ENCODE measurements at places on chromosomes 7 and 10.
A peak's percentile ranks its signal among the peaks of the same experiment; 100 is the strongest.

DNA sequence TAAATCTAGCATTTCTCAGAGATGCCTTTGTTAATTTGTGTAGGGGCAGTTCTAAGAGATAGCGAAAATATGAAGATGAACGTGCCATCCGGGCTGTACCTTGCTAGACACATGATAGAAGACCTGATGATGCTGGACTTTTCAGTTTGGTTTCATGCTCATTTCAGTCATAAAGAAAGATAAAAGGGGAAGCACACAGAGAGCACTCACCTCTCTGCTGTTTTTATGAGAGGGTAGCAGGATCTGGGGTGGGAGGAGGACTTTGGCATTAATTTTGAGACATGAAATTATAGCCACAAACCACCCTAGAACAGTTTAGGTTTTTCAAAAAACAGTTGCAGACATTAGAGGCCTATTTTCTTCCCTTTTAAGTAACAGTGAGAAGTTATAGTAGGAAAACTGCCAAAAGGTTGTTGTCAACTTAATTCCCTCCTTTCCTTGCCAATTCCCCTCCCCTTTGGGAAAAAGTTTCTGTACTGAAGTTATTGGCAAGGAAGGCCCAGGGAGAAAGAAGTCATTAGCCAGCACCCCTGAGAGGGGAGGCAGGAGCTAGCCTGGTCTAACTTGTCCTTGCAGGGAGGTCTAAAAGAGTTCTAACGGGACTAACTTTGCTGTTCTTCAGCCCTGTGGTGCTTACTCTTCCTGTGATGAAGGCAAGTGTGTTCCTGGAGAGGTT, 2.6 kb downstream of the ST7 start:
- DNase-seq, result peak; percentile 20

DNA sequence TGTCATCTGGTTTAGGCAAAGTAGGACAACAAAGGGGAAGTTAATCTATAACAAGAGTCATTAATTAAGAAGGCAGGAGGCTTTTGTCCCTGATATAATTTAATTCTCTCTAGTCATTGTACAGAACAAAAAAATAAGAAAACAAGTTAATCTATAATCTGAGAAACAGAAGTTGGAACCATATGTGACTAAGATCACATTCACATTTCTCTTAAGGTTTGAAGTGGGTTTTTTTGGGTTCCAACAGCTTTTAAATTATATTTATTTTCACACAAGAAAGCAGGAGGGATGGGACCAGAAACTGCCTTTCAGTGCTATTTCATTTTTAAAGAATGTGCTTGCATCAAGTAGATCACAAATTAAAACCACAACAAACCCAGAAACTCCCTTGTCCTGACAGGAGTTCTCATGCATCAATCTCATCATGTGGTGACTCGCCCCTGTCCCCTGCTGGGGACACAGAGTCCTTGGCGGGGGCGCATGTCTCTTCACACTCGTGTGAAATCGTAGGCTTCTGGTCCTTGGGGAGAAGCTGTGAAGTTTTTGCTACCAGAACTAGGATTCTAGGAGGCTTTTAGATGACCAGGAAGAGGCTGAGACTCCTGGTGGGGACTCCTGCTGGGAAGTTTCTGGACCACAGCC, 10.1 kb upstream of the OPN4 start:
- peak; percentile 73 for DNase-seq

GRCh38 chr10:70145666-70146488, 623 bp downstream of the TYSND1 start:
- DNase-seq, result peak; percentile 76

DNA sequence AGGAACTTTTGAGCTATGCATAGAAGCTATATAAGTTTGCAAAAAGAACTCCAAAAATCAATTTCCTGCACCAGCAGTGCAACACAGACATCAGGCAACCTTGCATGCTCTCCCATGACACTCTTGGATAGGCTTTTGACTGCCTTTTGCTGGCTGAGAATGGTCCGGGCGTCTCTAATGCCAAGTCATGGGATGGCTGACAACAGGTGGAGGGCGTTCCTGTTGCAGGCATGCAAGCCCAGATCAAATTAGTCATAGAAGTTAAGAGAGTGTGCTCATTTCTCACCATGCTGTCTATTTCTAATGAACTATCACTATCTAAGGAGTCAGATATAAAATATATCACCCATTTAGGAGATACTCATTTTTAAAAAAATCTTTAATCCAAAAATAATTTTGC, 8.4 kb downstream of the PLCE1 start:
- no peak for DNase-seq

DNA sequence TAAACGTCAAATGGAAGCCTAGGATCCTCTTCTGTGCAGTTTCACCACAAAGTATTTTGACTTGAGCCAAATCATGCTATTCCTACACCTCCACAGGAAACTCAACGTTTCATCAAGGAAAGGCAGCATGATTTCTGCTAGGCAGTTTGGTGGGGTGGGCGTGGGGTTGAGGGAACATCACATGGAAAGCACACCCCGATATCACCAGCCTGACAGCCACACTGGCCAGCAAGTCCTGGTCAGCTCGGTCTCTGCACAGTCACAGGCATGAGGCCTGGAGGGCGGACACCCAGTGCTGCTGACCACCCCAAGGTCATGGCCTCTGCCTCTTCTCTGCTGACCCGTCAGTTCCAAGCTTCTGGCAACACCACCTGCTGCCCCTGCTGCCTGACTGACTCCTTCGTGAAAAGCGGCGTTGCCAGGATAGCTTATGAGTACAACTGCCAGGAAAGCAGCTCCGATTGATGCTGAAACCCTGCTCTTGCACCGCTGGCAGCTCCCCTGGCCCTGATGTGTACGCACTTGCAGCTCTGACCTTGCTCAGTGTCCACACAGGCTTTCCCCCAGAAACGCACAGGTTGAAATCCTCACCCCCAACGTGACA, 171.5 kb downstream of the DIP2C start:
- DNase-seq, result no peak

- DNase-seq, result peak; percentile 32
These were observed 16.8 kb downstream of the OSBPL3 start for GRCh38 chr7:24963218-24963617.

GRCh38 chr10:75450644-75451640, 19.5 kb downstream of the LRMDA start:
- no peak for DNase-seq

- DNase-seq, result no peak
These were observed 10.6 kb downstream of the SHLD2 start for GRCh38 chr10:87105446-87106124.

DNA sequence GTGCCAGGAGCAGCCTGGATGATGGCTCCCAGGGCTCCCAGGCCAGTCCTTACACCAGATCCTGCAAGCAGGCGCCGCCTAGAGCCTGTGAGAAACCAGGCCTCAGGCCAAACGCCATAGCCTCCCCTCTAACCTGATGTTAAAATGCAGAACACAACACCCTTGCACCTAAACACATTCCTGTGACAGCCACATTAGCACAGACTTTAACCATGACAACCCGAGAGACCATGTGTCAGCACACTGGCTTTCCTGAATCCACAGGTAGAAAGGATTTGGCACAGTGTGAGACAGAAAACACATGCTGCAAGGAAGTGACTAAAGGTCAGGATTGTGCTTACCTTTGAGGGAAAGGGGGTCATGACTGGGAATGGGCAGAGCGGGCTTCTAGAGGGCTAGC, 59.9 kb downstream of the SGMS1 start:
- DNase-seq, result no peak

GRCh38 chr10:97034301-97034700, 151.5 kb downstream of the SLIT1 start:
- no peak for DNase-seq

DNA sequence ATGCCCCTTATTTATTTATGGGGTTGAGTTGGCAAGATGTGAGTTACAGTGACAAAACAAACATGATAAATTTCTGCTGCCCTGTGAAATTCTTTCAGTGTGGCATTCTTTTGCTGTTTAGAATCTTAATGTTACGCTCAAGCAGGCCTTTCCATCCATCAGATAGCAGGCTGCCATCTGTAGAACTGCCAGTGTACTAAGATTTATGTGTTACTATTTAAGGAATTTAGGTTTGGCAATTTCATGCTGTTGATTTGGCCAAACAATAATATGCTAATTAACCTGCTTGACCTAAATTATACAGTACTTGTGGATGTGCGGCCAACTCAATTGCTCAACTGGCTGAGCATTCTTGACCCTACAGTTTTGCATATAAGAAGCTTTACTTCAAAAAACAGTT, 477.7 kb upstream of the TPK1 start:
- no peak for DNase-seq

GRCh38 chr10:132521041-132521465, 16.5 kb upstream of the INPP5A start:
- DNase-seq, result no peak

GRCh38 chr10:17616403-17617030, 657 bp downstream of the HACD1 start:
- peak; percentile 83 for DNase-seq

DNA sequence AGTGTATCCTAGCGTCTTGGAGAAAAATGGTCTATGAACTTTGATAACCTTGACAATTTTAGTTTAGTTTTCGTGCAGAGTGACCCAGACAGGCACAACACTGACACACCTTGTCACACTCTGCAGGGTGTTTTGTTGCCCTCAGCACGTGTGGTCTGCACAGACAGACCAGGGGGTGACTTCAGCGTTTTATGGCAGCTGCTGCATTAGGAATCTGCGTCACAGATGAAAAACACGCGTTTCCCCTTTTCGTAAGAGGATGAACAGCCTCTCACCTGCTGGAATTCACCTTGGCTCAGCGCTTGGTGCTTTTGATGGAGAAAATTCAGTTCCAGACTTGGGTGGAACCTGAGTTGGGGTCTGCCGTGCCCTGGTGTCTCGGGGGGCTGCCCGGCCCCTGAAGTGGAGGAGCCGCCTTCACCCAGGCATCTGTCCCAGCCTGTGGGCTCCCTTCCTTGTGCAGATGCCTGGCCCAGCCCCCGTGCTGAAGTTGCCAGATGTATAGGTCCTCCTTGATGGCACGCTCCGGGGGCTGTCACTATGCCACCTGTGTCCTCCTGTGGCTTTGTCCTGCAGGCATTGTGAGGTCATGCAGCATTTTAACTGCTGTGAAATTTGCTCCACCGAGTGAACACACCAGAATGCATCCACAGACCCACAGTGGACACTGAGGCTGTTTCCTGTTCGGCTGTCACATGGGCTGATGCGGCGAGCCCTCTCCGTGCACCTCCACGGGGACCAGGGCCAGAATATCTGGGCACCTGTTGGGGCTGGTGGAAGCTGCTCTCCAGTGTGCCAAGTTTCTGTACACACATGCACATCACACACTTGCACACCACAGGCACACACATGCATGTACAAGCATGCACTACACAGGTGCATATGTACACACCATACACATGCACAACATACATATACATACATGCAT, 18.3 kb downstream of the INPP5A start:
- DNase-seq, result no peak

DNA sequence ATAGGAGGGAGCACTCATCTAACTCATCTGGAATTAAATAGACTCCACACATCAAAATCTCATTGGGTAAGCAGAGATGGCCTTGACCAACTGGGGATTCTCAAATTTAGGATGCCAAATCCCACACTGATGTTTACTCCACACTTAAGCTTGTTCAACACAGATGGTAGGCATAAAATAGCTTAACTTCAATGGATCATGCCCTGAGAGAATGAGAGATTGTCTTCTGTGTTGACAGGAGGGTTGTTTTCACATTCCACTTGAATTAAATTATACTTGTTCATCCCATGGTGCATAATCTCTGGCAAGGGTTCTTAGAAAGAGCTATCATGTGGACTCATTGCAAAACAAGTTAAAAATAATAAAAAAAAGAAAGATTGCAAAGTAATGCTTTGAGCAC, 391.4 kb downstream of the PLXDC2 start:
- no peak for DNase-seq

- no peak for DNase-seq
These were observed 155.1 kb upstream of the GHITM start for GRCh38 chr10:83984256-83984640.

DNA sequence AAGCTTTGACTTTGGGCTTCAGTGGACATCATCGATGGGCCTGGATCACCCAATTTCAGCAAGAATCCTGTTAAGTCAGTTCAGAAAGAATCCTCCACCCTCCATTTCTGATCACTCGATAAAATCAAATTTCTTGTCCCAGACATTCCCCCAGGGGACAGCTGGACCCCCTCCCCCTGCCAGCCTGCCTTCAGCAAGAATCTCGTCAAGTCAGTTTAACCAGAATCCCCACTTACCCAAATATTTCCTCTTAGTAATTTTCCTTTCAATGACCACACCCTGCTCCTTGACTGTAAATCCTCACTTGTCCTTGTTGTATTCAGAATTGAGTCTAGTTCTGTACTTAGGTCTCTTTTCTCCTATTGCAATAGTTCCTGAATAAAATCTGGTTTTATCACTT, 766.9 kb downstream of the XPNPEP1 start:
- DNase-seq, result no peak

GRCh38 chr10:69577268-69578232, 4.3 kb upstream of the NEUROG3 start:
- no peak for DNase-seq

DNA sequence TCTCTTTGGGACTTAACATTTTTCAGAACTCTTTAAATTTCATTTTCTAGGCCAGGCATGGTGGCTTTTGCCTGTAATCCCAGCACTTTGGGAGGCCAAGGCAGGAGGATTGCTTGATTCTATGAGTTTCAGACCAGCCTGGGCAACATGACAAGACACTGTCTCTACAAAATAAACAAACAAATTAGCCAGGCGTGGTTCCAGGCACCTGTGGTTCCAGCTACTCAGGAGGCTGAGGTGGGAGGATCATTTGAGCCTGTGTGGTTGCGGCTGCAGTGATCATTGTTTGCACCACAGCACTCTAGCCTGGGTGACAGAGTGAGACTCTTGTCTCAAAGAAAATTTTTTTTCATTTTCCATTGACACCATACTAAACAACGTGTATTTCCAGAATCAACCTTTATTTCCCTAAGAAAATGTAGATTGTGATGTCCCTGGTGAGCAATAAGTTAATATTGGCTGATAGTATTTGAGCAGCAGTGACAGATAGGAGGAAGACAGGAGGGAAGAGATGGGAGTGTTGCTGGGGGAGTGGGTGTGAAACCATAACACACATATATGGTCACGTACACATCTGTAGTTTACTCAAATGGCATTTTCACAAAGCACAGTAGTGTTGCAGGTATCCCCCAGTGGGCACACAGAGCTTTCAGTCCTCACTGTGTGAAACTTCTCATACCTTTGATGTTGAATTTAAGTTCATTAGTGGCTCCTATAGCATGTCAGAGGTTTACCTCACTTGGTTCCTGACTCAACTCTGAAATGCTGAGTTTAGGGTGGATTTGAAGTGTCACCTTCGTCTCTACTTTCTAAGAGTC, 205.6 kb downstream of the AUTS2 start:
- DNase-seq, result no peak

GRCh38 chr10:32189400-32190084, 133.3 kb upstream of the KIF5B start:
- peak; percentile 72 for DNase-seq

GRCh38 chr7:42726066-42726785, 185.6 kb downstream of the C7orf25 start:
- DNase-seq, result peak; percentile 1

DNA sequence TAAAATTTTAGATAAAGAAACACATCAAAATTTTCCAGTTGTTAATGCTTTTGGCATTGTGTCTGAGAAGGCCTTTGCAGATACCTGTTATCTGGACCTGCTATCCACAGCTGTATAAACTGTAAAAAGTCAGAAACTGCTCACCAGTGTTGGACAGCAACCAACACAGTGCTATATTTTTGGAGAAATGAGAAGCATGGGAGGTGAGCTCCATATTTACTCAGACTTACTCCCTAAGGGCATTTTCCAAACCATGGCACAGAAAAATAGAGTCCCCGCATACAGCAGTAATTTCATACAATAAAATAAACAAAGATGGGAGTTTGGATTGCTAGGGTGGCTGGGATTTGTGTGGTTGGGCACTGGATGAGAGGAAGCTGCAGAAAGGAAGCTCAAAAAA, 136.3 kb upstream of the GLI3 start:
- no peak for DNase-seq

All from EH (cell line).